ENCODE measurements at places on chromosomes 5 and 9.

- DNase-seq = no peak
Measured at GRCh38 chr9:133171161-133171961, 7.6 kb upstream of the GBGT1 start.

DNA sequence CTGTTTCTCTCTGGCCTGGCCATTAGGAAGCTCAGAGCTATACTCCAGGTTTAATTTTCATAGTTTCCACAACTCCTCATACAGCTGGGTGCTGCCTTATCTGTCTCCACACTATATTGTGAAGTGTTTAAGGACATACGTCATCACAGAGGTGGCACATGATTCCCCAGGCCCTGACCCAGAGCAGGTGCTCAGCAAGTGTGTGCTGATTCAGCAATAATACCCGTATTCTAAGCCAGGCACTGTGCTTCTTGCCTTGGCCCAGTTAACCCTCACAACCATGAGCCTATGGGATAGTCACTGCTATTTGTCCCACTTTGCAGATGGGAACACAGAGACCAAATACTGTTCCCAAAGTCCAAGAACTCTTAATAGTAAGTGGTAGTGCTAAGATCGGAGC lies 93.5 kb upstream of the SMIM23 start:
- DNase-seq = no peak

- DNase-seq = no peak
Measured at GRCh38 chr9:124593200-124593599, 86.0 kb upstream of the NR5A1 start.

DNA sequence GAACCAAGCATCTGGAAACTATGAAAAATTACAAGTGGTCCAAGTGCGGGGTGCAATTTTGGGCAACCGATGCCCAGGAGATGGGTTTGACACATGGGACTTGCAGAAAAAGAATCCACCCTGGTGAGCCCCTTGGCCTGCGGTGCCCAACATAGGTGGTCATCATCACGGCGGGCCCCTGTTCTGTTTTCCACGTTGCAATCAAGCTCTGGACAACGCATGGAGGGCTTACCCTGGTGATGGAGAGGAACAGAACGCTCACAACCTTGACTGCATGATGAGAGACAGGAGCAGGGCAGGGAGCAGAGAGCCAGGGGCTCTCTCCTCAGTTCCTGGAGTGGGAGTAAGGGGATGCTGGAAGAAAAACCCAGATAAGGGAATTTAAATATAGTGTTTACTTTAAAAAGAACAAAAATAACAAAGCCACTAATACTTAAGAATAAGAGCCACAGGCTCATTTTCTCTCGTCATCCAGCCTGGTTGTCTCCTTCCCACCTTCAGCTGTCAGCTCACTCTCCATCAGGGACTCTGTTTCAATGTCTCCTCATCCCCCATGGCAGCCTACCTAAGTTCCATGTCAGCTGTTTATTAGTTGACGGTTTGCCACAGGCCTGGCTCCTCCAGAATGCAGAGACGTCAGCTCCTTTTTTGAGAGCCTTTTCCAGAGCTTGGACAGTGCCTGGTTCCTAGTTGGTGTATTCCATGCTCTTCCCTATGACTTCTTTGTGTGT lies 172.1 kb downstream of the GADD45G start:
- no peak for DNase-seq

DNA sequence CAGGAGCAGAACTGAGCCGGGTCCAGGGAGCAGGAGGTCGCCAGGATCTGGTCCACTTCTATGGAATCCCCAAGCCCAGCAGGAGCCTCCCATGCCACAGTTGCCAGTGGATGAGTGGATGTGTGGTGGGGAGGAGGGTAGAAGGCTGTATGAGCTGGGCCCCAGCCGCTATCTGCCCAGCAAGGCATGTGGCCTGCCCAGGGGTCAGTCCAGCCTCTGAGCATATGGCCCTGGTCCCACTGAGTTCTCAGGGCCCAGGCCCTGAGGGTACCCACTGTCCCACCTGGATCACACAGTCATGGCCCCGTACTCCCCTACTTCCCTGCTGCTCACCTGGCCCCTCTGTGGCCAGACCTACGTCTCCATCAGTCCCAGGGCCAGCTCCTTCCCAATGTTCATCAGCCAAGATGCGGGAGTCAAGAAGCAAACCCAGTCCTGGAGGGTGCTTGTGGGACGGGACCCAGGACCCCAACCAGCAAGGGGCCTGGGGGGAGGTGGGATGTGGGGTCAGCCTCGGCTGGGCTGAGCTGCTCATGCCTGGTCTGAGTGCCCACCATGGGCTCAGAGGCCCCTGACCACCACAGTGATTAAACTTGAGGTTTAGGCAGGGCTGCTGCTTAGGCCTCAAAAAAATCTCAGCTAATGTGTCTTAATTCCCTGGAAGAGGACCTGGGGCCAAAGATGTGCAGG lies 152.7 kb downstream of the COL23A1 start:
- no peak for DNase-seq

DNA sequence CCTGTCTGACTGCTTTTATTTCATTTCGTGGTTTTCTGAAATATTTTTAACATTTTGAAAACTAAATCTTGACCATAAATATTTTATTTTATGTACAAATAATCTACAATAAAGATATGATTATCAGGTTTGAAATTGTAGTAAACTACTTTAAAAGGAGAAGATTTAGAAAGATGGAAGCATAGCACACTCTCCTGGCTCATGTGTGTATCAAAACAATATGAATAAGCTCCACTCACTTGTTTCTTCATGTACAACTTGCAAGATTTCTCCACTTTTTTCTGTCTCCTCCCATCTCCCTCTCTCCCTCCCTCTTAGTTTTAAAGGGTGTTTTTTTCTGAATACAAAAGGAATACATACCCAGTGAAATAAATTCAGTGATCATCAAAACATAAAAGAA lies 15.4 kb upstream of the VPS13A start:
- DNase-seq = no peak

DNA sequence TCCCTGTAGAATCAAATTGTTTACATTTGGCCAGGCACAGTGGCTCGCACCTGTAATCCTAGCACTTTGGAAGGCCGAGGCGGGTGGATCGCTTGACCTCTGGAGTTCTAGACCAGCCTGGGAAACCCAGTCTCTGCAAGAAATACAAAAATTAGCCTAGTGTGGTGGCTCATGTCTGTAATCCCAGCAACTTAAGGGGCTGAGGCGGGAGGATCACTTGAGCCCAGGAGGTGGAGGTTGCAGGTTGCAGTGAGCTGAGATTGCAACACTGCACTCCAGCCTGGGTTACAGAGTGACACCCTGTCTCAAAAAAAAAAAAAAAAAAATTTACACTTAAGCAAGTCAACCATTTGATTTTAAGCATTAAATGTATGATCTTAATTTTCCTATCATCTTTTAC lies 17.5 kb upstream of the IQGAP2 start:
- DNase-seq = no peak

GRCh38 chr9:71072587-71072986 lies 48.8 kb downstream of the TRPM3 start:
- DNase-seq = no peak
